Hematopoietic multipotent progenitor cell (in vitro differentiated cells): ENCODE measurements at places on chromosomes 4 and X.

- DNase-seq, result no peak
Observed at GRCh38 chr4:73006286-73006990, 63.1 kb downstream of the COX18 start.

- no peak for DNase-seq
Observed at GRCh38 chr4:135976860-135977259, 1555.4 kb downstream of the PCDH18 start.

- no peak for DNase-seq
Observed at GRCh38 chr4:25756503-25756902, 100.9 kb downstream of the SLC34A2 start.

DNA sequence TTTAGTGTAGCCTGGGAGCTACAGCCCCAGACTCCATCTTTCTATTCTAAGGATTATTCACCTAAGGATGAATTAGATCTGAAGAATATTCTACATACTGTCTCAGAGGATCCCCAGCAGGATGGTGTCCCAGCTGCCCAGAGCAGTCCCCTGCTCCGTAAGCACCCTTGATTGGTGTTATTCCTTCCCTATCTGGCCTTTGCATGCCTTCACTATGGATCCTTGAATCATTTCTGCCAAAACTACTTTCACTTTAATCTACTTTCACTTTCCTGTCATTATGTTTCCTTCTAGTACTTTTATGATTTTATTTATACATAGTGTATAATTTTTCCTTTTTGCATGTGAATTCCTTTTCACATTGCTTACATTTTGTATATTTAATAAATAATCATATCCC, 39.2 kb downstream of the ARHGAP24 start:
- DNase-seq, result no peak

DNA sequence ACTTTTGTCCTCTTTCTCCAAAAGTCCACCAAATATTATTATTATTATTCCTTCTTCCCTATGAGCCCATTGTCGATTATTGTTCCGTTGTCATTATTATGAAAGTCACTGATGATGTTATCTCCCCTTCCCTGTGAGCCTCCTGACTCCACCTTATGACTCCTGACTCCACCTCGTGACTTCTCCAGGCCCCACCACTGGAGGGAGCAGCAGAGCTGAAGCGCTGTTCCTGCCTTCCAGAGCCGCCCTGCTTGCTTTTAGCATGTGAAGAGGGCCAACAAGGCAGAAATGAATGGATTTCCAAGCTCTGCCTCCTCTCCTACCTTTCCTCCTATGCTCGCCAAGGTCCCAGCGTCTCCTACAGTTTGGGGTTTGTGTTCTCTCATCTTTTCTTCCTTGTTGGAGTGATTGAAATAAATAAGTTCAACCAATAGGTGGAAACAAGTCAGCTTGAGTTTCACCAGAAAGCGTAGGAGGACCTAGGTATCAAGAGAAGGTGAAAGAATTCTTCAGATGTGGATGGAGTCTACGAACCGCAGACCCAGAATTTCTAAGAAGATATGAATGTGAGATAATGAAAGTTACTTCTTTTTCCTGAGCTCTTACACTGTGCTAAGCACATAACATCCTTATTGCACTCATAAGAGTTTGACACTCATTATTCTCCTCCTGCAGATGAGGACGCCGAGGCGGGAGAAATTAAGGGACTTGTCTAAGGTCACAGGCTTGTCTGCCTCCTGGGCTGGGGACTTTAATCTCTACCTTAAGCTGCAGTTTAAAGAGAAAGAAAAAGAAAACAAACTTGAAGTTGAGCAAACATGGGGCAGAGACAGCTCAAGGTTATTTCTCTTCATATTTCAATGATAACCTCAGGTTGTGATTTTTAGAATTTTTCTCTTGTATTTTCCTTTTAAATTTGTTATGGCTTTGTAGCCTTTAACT, 26.1 kb downstream of the IGSF1 start:
- DNase-seq, result no peak

DNA sequence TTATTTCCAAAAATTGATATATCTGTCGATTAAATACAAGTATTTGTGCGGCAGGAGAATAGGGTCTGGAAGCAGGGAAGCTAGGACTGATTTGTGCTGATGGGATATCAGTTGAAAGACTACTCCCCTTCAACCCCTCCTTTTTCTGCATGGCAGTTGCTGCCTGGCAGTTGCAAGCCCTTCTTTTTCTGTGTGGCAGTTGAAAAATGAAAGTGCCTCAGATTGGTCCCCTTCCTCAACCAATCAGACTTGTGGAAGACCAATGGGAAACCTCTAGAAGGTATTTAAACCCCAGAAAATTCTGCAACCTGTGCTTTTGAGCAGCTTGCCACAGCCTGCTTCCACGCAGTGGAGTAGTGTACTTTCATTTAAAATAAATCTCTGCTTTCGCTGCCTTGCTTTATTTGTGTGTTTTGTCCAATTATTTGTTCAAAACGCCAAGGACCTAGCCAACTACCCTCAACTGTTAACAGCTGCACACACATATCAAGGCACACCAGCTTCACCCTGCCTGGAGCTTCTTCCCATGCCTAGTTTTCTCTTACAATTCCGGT, 1.5 kb upstream of the TMA16 start:
- no peak for DNase-seq

GRCh38 chr4:127155116-127155515, 477.6 kb upstream of the INTU start:
- no peak for DNase-seq

DNA sequence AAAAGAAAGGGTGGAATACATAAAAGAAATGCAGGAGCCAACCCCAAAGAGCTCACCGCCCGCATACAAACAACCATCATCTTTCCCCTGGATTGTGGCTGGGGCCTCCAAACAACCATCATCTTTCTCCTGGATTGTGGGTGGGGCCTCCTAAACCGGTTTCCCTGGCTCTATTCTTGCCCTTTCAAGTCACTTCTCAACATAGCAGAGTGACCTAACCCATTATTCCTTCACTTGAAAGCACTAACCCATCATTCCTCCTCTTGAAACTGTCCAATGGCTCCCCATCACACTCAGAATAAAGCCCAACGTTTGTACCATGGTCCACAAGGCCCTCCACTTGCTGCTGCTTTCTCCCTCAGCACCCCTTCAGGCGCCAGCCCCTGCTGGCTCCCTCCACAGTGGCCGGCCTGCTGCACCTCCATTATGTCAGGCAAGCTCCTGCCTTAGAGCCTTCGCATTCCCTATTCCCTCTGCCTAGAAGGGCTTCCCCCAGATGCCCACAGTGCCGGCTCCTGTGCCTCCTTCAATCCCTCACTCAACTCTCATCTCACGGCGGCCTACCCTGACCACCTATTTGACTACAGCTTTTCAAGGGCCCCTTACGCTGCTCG, 24.1 kb downstream of the SMIM43 start:
- DNase-seq, result no peak

DNA sequence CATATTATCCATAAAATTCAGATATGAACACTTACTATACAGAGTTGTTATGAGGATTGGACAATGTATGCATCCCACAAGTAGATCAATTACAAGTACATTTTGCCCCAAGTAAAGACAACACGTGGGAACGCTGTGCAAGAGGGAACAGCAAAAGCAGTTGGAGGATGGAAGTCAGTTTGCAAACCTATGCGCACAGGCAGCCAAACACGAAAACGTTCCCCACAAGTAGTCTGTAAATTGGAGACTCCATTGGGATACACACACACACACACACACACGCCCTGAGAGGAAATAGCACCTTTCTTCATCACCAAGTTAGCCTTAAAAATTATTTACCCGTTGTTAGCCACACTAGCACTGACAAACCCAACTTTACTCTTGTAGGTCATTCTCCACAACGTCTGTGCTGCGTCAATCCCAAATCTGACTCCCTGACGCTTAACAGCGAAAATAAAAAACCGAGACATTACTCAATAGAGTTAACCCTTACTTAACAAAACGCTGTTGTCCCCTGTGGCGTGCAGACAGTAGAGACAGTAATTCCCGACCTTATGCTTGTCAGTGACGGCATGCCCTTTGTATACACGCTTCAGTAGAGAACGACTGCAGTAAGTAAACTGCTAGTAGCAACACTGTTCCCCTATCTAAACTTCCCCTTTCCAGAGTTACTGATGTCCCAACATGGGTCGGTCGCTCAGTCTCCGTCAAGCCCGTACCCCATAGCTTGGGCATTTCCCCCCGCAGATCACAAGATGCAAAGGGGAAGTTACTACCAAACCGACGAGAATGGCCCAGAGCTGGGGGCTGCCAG, 730 bp downstream of the MANBA start:
- DNase-seq, result peak; percentile 98

DNA sequence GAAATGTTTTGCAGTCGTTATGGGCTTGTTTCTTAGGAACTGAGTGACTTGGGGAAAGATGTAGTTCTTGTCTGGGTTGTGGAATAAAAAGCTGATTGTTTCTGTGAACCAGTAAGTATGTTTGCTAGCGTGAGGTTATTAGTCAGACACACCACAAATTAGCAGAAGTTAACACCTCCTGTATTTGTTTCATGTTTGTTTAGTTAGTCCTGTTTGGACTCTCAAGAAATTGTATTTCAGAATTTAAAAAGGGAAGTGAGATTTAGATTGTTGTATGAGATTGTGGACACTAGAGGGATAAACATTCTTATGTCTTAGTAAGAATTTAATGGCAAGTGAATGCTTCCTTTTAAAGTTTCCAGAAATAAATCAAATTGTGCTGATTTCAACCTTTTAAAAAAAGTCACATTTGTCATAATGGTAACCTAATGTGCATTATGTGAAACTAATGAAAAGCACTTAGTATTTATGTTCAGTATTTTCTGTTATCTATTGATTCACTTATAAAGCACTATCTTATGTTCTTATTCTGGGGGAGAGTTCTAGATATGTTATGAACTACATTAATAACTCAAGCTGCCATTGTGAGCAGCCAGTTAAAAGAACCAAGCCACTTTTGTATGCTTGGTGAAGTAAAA, 25.6 kb downstream of the ATP10D start:
- no peak for DNase-seq

DNA sequence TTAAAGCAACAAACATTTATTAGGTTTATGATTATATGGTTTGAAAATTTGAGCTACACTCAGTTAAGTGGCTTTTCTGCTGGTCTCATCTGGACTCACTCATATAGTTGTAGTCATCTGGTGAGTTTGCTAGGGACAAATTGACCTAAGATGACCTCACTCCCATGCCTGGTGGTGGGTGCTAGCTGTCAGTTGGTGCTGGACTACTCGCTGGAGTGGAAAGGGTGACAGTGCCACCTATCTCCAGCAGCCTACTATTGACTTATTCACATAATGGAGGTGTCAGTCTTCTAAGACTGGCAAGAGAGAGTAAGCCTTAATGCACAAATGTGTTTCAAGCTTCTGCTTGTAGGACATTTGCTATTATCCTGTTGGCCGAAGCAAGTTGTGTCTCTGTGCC, 88.2 kb downstream of the TASL start:
- no peak for DNase-seq

DNA sequence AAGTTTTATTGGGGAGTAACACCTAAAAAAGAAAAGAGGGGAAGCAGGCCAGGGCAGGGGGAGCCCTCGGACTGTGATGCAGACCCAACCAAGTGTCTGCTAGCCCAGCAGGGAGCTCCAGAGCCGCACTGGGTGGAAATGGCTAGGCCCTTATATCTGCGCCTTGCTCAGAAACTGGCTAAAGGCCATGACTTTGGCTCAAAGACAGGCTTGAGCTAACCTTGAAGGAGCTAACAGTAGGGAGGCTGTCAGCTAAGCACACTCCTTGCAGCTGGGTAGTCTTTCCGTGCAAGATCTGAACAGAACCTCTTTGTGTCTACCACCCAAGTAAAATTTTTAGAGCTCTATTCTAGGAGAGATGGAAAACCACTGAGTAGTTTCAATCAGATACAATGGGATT, 43.0 kb downstream of the SEPSECS start:
- no peak for DNase-seq

DNA sequence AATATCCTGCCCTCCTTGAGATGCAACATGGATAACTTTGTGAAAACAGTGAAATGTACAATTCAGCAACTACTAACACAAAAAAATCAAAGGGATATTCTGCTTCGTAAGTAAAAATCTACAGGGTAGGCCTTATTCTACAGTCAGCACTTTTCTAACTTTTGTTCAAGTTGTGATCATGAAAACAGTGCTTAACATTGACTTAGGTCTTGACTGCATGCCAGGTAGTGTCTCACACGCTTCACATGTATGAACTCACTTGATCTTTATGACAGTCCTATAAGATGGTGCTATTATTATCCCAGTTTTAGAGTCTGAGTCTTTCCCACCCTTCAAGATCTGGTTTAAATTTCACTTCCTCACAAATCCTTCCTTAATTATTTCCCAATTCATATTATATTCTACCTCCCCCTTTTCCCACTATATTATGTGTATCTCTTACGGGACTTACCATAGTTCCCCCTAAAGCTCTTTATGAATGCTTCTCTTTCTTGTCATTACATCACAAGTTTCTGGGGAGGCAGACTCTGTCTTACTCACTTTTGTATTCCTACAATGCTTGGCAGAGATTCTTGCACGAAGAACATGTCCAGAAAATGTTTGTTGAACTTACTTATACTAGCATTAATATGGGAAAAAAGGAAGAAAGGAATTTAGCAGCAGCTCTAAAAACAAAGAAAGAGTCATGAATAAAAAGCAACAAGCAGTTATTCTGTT, 179.8 kb downstream of the SCFD2 start:
- DNase-seq, result no peak

DNA sequence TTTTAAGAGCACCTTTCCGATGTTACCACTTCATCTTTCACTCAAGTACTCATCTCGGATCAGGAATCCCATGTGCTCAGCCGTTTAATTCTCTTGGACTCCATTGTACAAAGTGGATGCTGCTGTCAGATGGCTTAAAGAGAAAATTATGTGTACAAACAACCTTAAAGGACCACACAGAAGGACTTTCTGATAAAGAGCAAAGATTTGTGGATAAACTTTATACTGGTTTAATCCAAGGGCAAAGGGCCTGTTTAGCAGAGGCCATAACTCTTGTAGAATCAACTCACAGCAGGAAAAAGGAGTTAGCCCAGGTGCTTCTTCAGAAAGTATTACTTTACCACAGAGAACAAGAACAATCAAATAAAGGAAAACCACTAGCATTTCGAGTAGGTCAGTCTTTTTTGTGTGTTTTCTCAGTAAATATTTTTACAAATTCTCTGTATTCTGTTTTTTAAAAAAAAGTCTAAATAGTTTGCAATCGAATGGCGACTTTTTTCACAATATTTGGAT, 20.1 kb downstream of the MMAA start:
- DNase-seq, result no peak

DNA sequence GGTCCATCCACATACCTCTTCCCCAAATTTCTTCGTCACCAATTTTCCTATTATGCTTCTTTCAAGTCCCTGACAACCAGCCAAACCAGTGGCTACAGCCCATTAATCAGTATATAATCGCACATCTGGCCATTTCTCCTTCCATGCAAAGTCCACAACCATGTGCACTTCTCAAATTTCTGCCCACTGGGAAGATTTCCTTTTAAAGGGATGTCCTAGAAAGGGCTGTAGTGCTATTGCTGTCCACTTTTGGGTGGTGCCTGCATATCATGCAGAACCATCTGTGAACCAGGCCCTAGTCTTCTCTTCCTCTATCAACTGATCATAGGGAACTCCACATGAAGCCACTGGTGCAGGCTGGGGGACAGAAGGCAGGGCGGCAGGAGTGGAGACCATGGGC, 55.2 kb upstream of the MID1IP1 start:
- no peak for DNase-seq
